Fibroblast of skin of left biceps (primary cell): ENCODE measurements at places on chromosomes 12 and 14.
A peak's percentile ranks its signal among the peaks of the same experiment; 100 is the strongest.

DNA sequence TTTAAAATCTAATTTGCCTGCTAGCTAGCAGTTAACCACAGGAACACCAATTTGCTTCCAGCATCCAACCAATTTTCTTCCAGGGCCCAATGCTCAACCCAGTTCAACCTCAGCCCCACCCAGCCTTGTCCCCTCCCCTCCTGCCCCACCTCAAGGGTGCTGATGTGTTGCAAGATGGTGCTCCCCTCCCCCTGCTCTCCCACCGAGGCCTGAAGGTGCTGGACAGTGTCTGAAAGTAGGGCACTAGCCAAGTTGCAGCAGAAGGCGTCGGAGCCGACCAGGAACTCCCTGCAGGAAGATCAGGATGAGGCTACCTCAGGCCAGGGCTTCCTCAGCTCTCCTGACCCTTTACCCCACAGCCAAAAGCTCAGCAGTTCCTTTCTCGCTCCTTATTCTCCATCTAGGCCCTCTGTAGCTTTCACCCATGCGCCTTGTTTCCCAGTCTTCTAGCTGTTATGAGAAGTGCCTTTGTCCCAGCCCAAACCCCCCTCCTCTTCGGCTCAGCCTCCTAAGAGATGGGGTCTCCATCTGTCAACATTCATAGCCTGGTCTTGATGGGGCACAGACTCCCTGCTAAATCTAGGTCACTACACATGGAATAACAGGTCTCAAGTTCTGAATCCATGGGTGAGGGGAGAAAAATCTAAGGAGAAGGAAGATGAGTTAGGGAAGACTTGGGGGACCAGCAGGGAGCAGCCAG, 3.6 kb downstream of the STAT6 start:
- no peak for DNase-seq

DNA sequence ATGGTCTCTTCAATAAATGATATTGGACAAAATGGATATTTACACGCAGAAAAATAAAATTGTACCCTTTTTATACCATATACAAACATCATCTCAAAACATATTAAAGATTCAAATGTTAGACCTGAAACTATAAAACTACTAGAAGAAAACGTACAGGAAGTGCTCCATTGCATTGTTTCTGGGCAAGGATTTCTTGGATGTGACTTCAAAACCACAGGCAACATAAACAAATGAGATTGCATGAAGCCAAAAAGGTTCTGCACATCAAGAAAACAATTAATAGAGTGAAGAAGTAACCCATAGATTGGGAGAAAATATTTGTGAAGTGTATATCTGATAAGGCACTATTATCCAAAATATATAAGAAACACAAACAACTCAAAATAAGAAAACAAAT, 812.4 kb downstream of the NRXN3 start:
- DNase-seq: no peak

GRCh38 chr12:60035835-60036234, 440.0 kb downstream of the SLC16A7 start:
- DNase-seq: no peak

GRCh38 chr12:122093098-122093883, 14.7 kb downstream of the MLXIP start:
- no peak for DNase-seq

GRCh38 chr14:36751920-36752319, 90.3 kb downstream of the PAX9 start:
- no peak for DNase-seq

- DNase-seq: no peak
Measured at GRCh38 chr14:94110552-94111181, at the start of gene IFI27. Gene IFI27, plus strand, starts transcription at chr14:94110736.

- DNase-seq: no peak
Measured at GRCh38 chr14:69680297-69680696, 68.9 kb downstream of the SUSD6 start.

DNA sequence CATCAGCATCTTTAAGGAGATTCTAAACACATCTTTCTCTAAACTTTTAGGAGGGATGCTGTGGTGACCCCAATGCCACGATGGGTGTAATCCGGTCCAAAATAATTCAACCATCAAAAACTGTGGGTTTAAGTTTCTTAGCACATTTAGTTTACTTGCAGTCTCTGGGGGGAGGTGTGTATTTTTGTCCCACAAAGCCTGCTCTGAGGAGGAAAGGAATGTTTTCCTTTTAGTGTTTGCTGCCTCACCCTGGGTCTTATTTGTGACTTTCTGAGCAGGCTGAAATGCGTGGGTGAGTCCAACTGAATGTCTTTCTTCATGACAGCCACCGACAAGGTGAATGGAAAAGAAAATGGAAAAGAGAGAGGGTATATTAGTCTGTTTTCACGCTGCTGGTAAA, 1324.7 kb downstream of the AACS start:
- no peak for DNase-seq

DNA sequence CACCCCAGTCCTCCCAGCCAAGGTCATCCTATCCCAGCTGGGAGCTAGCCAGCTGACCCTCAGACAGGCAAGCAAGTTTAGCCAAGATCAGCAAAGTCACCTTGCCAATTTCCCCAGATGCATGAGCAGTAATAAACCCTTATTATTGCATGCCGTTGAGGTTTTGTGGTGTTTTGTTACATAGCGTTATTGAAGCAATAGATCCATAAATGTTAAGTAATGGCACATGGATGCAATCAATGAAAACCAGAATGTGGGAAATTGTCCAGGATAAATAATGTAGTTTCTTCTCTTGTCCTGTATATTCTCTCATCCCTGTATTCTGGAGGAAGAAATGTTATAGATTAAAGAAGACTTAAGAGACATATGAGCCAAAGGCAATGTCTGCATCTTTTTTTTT, 18.0 kb upstream of the TMEM260 start:
- DNase-seq: peak; percentile 47

- DNase-seq: no peak
Measured at GRCh38 chr12:4051596-4051995, 178.4 kb upstream of the PARP11 start.

DNA sequence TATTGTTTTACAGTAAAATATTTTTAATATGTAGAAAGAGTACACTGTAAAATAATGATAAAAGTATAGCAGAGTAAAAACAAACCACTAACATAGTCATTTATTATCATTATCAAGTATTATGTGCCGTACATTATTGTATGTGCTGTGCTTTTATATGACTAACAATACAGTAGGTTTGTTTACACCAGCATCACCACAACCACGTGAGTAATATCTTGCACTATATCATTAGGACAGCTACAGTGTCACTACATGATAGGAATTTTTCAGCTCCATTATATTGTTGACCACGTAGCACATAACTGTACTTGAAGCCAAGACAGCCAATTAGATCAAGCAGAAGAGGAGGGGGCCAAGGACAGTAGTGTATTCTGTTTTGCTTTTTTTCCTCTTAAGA, 415.4 kb downstream of the RAD51B start:
- peak; percentile 26 for DNase-seq

DNA sequence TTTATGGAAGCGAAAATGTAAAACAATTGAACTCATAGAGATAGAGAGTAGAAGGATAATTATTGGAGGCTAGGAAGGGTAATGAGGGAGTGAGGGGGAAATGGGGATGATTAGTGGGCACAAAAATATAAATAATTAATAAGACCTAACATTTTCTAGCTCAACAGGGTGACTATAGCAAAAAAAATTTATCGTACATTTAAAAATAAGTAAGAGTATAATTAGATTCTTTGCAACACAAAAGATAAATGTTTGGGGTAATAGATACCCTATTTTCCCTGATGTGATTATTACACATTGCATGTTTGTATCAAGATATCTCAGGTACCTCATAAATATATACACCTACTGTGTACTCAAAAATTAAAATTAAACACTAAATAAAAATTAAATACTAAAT, 1070.0 kb downstream of the LRFN5 start:
- DNase-seq: no peak

DNA sequence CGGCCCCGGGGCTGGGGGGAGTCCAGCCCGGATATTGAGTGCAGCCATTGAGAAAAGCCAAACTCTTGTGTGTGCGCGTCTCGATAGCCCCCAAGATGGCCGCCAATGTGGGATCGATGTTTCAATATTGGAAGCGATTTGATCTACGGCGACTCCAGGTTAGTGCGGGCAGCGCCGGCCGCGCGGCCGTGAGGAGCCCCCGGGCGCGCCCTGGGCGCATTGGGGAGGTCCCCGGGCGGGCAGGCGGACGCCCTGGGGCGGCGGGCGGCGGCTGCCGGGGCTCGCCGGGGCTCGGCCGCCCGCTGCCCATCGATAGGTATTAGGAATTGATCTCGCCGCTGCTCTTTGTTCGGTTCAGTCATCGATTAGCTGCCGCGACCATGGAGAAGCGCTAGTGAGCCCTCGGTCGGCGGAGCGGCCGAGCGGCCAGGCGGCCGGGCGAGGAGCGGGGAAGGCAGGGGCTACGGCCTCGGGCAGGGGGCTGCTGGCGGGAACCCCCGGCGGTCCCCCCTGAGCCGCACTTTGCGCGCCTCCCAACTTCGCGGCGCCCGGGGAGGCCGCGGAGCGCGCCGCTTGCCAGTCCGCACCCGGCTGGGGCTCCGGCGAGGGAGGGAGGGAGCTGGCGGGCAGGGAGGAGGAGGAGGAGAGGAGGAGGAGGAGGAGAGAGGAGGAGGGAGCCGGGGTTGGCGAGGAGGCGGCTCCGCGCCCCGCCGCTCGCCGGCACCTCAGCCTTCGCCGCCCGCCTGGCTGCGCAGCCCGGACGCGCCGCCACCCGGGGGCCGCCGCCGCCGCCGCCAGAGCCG, 113.9 kb upstream of the MYL2 start:
- no peak for DNase-seq

- DNase-seq: no peak
Measured at GRCh38 chr12:71726548-71726947, 28.1 kb upstream of the RAB21 start.

DNA sequence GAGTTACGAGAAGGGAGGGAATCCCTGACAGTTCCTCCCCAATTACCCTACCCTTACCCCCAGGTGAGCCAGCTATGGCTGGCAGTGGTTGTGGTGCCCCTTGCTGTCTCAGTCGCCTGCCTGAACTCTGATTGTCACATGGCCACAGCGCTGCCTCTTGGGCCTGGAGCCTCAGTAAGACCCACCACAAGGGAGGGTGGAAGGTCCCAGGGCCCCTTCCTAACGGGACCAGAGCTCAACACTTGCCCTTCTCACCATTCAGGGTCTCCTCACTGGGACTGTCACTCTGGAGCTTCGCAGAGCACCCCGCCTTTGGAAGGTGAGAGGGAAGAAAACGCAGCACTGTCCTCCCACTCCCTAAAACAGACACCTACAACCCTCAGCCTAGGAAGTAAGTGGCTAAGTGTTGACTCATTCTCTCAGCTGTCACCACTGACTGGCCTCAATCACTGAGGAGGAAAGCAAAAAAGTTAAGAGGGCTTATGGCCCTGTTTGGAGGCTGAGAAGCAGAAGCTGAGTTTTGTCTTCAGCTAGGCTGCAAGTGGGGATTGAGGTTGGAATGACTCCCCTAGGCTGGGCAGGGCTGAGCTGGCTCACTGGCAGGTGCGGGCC, 1.0 kb downstream of the TMEM253 start:
- no peak for DNase-seq

GRCh38 chr12:133233006-133233405, 2.7 kb downstream of the ANHX start:
- no peak for DNase-seq

GRCh38 chr12:49882248-49882850, 21.4 kb downstream of the FAIM2 start:
- DNase-seq: no peak

DNA sequence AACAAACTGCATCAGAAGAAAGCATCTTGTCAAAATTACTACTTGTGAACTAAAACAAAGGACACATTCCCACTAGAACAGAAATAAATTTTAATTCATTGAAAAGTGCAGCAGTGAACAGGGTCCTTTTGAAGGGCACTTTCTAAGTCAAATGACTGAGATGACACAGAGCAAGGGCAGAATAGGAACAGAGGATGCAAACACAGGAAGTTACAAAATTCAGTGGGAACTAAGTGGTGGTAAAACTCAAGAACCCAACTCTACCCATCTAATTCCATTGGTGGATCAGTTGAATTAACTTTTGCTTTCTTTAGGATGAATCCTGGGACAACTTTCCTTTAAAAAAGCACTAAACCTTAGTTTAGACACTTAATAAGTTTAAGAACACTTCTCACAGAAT, 45.8 kb downstream of the GNS start:
- DNase-seq: no peak

- DNase-seq: no peak
Measured at GRCh38 chr14:101957406-101958234, 6.8 kb upstream of the DYNC1H1 start.

GRCh38 chr12:12365446-12365802, 8.5 kb downstream of the BORCS5 start:
- no peak for DNase-seq

DNA sequence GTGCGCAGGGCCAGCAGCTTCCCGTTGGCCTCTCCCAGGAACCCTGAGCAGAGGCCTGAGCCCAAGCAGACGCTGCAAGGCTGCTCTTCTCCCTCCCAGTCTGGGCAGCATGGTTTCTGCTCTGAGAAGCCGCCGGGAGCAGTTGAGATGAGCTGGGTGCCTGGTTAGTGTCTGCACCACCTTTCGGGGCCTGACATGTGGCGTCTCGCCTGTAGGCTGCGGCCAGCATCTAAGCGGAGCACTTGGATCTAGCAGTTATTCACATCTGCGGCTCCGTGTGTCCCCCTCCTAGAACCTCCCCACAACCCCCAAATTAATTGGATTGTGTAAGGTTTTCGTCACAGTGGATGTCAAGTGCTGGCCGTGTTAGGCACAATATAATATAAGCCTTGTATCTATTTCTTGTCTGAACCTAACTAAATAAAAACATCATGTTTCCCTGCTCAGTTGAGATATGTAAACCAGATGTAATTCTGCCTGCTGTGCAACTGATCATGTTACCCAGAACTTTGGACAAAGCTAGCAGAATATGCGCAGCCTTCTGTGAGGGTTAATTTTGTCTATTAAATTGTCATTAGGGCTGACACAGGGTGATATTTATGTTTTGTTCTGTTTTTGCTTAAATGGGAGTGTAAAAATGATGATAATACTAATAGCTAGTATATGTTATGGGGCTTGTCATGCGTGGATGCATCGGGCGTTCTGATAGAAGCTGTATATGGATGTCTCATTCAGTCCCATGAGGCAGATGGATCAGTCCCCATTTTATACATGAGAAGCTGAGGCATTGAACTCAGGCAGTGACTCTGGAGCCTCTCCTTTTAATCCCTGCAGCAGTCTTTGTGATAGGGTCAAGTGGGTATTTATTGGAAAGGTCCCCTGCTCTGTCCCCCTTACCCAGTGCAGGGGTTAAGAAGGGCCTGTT, 45.8 kb downstream of the ELK3 start:
- no peak for DNase-seq
